ENCODE measurements at places on chromosomes 13 and 19. TPM values are rescaled to one million over a fixed set of nuclear protein-coding genes. Genes with fewer than 3 reads are reported as not detected.

The PNMA8B gene
- total RNA-seq, result not detected

The ZNF600 gene
- 0.30 TPM for total RNA-seq

The ZNF571 gene
- total RNA-seq, result 0.89 TPM

The PLEKHJ1 gene
- total RNA-seq, result 36.6 TPM

The MBD3L3 gene
- total RNA-seq, result not detected

The ZNF729 gene
- not detected for total RNA-seq

The LCP1 gene
- 0.30 TPM for total RNA-seq

The TMEM221 gene
- total RNA-seq, result 0.56 TPM

The PRKCG gene
- total RNA-seq, result 5.8 TPM

The SHANK1 gene
- 0.35 TPM for total RNA-seq

The ADGRE3 gene
- not detected for total RNA-seq

The SLC25A41 gene
- not detected for total RNA-seq

The MAU2 gene
- total RNA-seq, result 15.9 TPM

Measured in A549 treated with CpdA at 1 μM for 4 hours (cell line).